ENCODE measurements at places on chromosomes 1 and 21.

DNA sequence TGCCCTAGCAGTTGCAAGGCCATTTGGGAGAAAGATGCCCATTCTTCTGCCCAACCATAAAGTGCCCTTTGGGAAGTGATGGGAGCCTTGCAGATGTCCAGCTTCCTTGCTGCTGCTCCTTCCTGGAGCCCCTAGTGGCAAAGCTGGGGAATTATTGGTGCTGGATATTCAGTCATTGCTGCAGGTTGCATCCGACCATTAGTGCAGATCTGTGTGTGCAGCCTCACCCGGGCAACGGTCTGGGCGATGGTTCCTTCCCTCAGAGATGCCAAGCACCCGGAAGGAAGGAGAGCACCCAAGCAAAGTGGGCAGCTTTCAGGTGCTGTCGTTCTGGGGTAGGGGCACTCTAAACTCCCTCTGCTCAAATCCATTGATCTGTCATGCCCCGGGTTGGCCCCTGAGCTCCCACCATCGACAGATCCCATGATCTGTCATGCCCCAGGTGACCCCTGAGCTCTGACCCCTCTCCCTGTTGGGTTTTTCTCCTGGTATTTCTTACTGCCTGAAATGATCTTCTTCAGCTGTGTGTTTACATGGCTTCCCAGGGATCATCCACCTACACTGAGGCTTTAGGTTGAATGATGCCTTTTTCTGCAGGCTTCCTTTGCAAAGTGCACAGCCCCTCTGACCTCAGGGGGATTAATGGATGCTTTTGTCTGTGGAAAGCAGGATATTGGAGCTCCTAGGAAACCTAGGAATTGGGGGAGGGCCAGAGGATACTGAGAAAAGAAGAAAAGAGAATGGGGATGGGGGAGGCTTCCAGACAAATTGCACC is 467.5 kb downstream of the PTPRU start:
- no peak for DNase-seq

DNA sequence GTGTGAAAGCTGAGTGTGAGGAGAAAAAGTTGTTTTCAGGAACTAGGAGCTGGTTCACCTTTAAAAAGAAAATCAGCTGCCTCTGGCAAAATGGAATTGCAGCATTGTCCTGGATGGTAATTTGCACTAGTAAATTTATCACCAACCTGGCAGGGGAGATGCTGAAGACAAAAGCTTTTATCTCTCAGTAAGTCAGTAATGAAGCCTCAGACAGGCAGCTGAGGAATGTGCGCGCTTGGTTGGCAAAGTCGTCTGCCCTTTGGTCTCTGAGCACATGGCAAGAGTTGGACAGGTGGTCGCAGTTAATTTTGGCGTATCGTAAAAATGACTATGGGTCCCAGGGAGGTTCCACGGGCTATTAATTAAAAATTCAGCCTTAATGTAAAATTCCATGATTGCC is 131.9 kb downstream of the BACH1 start:
- no peak for DNase-seq

DNA sequence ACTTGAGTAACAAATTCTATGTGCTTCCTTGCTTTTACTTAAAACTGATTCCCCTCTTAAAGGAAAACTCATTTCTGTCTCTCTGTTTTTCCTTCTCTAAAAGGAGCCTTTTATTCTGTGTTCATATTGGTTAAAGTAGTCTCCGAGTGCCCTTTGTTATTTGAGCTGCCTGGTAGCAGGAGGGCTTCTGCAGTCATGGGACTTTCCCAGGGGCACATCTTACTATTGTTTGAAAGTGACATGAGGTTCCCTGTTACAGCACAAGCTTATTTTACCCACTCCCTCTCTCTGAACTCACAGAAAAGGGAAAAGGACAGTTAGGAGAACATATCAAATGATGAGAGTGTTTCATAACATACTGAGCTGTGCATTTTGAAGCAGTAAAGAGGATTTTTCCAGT is 58.1 kb upstream of the ANGPTL1 start:
- no peak for DNase-seq

GRCh38 chr21:35178827-35179226 is 129.7 kb upstream of the RUNX1 start:
- no peak for DNase-seq

DNA sequence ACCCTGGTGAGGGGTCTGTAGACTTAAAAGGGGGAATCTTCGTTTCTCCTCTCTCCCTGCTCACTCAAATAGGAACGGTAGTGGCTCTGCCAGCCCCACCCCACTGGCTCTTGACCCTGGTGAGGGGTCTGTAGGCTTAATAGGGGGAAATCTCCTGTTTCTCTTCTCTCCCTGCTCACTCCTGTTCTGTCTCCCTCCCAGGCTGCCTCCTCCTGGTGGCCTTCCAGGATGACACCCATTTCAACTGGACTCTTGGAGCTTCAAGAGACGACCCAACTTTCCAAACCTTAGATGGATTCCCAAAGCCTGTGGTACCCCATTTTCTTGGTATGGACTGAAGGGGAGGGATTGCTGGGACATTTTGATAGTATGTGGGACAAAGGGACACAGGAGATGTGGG is 1.4 kb upstream of the EPHB2 start:
- DNase-seq: no peak

- DNase-seq: no peak
Measured at GRCh38 chr1:245590726-245591125, 435.9 kb downstream of the KIF26B start.

GRCh38 chr1:235861857-235862256 is 4.8 kb downstream of the LYST start:
- DNase-seq: no peak

DNA sequence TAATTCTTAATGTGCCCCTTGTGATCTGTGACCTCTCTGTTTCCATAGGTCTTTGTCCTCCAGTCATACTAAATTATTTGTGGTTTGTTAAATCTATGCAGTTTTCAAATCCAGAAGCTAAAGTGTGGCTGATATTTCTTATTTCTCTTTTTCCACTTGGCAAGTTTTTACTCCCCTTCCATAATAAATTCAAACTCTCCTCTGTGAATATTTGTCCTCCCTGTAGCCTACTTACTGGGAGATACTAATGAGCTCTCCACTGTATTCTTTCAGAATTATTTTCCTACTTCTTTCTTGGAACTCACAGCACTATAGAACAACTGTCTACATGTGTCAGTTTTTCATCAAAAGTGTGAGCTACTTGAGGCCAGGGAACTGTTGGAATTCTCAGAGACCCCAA is 430.8 kb upstream of the PTBP2 start:
- DNase-seq: no peak

DNA sequence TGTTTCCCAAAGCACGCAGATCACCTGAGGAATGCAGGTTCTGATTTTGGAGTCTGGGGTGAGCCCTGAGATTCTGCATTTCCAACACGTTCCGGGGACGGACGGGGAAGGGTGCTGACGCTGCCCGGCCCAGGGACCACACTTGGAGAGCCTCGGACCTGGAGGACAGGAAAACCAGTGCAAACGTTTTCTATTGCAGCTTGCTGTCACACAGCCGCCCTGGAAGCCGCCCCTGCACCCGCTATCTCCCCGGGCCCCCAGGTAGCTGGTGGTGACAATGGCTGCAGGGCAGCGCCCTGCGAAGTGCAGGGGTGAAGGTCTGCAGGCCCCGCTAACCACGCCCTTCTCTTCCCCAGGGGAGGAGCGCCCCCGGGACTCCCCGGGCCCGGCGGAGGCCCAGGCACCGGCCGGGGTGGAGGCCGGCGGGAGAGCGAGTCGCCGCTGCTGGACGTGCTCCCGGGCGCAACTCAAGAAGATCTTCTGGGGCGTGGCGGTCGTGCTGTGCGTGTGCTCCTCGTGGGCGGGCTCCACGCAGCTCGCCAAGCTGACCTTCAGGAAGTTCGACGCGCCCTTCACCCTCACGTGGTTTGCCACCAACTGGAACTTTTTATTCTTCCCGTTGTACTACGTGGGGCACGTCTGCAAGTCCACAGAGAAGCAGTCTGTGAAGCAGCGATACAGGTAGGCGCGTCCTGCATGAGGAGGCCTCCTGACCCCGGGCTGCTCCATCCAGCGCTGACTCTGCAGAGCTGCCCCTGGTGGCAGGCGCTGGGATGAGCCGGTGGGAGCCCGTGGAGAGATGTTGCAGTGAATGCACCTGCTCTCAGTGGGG is 142.0 kb upstream of the COA6 start:
- no peak for DNase-seq

DNA sequence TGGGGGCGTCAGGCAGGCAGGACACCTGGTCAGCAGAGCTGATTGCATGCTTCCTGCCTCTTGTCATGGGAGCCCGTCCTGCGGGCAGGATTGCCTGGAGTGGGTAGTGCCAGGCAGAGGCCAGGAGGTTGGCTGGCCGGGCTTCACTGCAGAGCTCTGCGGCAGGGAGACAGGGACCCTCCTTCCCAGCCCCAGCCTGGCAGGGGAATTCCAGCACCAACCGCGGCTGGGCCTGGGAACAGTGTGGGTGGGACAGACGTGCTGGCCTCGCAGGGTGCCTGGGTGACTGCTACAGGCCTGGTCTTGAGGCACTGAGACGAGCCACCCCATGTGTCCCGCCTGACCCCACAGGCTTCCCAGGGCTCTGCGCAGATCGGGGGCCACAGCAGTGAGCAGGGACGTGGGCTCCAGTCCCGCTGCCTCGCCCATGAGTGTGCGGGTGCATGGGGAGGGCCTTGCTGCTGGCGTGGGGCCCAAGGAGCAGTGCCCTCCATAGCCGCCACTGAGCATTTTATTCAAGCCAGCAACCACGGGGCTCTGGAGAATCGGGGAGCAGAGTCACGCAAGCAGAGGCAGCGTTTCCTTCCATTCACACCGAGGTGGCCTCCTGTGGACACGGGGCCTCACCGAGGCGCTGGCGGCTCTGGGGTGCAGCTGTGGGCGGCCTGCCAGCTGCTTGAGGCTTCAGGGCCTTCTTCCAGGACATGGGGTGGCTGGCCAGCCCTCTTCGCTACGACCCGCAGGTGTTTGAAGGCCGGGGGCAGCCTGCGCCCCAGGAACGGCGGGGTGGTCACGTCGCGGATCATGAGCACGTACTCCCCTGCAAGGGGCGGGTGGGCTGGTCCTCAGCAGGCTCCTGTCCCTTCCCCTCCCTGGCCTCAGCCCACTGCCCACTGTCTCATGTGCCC is 70.3 kb downstream of the MORN1 start:
- DNase-seq: no peak

GRCh38 chr1:185936641-185937040 is 202.4 kb downstream of the HMCN1 start:
- DNase-seq: no peak

- no peak for DNase-seq
Measured at GRCh38 chr1:53158900-53159299, 16.5 kb upstream of the SLC1A7 start.

DNA sequence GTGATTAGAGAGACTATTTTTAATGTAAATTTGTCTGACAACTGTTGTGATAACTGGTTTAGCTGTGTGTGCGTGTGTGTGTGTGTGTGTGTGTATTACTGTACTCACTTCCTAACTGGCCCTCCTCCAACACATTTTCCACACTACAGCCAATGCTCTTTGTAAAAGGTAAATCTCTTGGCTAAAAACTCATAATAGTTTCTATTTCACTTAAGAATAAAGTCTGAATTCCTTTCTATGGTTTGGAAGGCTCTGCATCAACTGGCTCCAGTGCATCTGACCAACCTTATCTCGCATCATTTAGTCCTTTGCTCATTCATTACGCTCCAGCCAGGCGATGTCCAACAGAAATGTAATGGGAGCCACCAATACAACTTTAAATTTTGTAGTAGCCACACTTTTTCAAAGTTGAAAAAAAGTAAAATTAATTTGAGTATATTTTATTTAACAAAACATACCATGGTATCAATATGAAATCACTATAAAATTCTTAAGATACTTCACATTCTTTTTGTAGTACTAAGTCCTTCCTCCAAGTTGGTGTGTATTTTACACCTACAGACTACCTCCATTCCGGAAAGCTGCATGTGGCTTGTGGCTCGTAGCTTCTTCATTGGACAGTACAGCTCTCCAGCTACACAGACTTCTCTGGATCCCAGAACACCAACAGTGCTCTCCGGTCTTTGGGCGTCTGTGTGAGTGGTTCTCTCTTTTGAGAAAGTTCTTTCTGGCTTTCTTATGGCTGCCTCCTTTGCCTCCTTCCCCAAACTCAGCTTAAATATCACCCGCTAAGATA is 68.9 kb downstream of the NRIP1 start:
- DNase-seq: no peak

DNA sequence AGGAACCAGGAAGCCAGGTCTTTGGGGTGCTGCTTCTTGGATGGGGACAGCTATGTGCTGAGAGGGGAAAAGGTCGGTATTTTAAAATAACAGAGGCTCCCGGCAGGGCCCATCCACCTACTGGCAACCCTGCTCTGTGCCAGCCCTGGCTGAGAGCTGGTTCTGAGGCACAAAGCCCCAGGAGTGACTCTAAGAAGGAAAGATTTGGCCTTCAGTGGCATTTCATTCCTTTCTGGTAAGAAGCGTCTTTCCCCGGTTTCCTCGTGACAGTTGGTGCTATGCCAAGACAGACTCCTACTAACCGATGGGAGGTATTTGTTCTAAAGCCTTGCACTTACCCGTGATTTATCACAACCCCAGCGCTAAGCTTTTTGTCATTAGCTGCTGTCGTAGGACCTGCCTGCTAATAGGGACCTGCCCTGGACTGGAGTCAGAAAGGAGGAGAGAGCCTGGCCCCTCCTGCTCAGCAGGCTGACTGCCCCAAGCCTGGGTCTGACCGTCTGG is 123.1 kb upstream of the ADAR start:
- DNase-seq: no peak

- no peak for DNase-seq
Measured at GRCh38 chr1:51989582-51990477, 670 bp downstream of the RAB3B start.

- DNase-seq: no peak
Measured at GRCh38 chr1:71650119-71650518, 569.3 kb upstream of the ZRANB2 start.

- DNase-seq: peak; percentile 46
Measured at GRCh38 chr1:229535230-229535629, 23.3 kb downstream of the ABCB10 start.

DNA sequence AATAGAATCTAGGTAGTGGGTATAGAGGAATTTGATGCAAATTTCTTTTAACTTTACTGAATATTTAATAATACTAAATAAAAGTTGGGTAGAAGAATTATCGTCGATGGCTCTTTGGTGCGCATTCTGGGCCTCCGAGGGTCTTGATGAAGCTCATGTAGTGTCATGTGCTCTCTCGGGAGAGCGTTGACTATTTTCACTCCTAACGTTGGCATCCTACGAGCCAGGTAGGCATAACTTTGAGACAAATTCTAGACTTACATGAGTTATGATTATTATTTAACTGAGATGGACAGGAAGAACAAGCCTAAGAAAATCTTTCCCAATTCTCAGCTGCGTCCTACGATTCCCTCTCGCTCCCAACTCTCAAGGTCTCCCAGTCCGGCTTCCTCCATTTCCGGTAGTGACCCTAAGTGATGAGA is 550 bp upstream of the PCAT6 start:
- DNase-seq: no peak

- no peak for DNase-seq
Measured at GRCh38 chr1:191085121-191085520, 607.5 kb upstream of the BRINP3 start.
